ENCODE measurements at places on chromosomes 3 and 15.

GRCh38 chr3:31543375-31543774 is 10.7 kb downstream of the STT3B start:
- DNase-seq = no peak

- no peak for DNase-seq
These were observed 35.4 kb downstream of the RNU5B-1 start for GRCh38 chr15:65339920-65340319.

DNA sequence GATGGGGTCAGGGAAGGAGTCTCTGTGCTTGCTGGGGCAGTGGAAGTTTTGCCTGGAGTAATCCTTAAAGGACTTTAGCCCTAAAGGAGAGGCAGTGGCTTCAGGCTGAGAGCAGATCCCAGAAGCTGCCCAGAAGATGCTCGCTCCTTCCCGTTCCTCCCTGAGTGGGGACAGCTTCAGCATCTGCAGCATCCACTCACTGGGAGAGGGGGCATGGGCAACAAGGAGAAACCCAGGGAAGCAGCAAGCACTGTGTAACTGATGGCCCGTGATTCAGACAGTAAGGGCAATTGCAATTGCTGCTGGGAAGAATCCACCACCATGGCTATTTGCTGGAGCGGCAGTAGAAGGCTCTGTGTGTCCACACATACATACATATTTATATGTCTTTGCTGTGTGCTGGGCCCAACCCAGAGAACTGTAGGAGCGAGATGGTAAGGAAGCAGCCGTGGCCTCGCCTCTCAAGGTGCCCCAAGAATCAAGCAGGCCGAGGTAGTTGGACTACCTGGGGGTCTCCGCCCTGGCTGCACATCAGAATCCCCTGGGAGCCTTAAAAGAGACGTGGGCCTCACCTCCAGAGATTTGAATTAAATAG is 5.8 kb upstream of the PAQR5 start:
- DNase-seq = no peak

DNA sequence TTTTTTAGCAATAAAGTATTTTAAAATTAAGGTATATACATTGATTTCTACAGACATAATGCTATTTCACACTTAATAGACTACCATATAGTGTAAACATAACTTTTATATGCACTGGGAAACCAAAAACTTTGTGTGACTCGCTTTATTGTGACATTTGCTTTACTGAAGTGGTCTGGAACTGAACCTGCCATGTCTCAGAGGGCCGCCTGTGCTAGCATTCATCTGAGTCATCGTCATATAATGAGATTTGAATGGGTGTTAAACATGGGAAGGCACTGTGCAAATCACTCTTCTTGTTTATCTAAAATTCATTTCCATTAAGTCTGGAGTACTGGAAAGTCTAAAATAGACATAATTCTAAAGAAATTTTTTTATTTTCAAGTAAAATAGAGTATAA is 12.9 kb downstream of the EIF2AK4 start:
- no peak for DNase-seq

DNA sequence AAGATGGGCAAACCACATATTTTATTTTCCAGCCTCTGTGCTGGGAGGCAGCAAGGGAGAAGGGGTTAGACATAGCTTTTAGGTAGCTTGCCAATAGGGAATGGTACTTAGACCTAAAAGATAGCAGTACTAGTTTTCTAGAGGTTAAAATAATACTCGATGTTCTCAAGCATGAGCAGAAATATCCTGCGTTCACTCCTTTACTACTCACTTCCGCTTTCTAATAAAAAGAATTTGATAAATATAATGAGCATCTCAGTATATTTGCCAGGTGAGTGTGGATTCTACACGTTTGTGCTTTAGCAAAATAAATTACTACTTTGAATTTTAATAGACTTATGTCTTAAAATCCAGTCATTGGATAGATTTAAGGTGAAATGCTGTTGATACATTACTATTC is 39.4 kb upstream of the CD47 start:
- DNase-seq = no peak

DNA sequence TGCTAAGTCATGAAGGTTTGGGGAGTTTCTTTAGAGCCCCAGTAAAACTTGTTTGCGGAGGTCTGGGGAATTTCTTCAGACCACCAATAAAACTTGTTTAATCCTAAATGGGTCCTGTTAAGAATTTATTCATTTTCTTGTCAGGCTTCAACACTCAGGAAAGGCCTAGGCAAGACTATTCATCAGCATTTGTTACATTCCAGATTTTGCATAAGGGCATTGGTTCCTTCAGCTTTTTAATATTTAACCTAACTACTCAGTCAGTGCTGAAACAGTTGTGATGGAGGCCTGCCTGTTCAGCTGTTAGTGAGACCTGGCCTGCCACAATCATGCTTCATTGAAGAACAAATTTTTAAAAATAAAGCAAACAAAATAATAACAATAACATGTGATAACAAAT is 954.2 kb upstream of the SEMA6D start:
- no peak for DNase-seq
